ENCODE measurements at places on chromosomes 1 and 21.

GRCh38 chr1:186218654-186219352 is 156.2 kb downstream of the TPR start:
- no peak for DNase-seq

DNA sequence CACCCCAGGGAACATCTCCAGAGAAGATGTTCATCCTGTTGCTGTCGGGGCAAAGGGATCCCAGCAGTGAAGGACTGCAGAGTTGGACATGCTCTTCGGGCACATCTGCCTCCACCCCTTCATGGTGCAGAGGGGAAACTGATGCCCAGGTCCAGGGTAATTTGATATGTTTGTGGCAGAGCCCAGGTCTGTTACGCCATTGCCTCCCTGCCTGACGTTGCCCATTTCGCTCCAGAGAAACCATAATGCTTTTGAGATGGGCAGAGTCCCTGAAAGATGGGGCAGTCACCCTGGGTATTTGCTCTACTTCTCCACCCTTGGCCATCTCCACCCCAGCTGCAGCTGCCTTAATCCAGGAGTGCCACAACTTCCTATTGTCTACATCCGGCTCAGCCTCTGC is 290.4 kb upstream of the POU3F1 start:
- no peak for DNase-seq

DNA sequence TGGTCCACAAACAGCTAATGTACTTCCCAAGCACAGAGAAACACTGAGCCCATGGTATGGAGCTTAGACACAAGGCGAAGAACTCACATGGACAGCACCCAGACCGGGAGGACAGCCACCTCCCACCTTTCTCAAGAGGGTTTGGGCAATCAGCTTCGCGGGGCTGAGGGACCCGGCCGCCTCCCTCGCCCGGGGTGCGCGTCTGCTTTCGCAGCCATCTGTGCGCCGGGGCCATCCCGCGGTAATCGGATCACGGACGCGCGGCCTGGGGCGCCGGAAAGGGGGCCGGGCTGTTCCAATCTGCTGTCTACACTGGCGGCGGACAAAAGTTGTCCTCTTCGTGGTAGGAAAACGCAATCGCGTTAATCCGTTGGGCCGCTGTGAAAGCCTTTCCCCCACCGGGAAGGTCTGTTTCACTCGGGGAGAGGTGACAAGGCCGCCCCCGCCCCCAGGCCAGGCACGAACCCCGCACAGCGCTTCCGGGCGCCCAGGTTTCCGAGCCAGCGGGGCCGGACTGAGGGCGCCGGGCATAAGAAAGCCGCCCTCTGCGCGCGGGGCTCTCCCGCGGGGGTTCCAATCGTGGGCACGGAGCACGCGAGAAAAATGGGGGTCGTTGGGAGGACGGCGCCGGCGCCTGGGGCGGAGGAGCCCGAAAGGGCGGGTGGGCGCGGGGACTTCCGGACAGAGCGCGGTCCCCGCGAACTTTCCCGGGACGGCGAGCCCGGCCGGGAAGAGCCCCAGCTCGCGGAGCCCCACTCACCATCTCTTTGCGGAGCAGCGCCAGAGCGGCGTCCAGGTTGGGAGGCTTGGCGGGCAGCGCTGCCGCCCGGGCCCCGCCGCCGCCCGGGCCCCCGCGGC is 664 bp downstream of the FAM89A start:
- DNase-seq = no peak

- no peak for DNase-seq
These were observed 545.3 kb downstream of the PLA2G4A start for GRCh38 chr1:187374082-187374481.

- DNase-seq = no peak
These were observed 9.6 kb upstream of the POFUT2 start for GRCh38 chr21:45297329-45297728.

DNA sequence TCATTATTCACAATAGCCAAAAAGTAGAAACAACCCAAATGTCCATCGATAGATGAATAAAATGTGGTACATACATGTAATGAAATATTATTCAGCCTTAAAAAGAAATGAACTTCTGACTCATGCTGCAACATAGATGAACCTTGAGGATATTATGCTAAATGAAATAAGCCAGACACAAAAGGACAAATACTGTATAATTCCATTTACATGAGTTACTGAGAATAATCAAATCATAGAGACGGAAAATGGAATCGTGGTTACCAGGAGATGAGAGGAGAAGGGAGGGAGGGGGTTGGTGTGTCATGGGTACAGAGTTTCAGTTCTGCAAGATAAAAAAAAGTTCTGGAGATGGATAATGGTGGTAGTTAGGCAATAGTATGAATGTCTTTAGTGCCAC is 184.1 kb downstream of the PSMG1 start:
- DNase-seq = no peak

DNA sequence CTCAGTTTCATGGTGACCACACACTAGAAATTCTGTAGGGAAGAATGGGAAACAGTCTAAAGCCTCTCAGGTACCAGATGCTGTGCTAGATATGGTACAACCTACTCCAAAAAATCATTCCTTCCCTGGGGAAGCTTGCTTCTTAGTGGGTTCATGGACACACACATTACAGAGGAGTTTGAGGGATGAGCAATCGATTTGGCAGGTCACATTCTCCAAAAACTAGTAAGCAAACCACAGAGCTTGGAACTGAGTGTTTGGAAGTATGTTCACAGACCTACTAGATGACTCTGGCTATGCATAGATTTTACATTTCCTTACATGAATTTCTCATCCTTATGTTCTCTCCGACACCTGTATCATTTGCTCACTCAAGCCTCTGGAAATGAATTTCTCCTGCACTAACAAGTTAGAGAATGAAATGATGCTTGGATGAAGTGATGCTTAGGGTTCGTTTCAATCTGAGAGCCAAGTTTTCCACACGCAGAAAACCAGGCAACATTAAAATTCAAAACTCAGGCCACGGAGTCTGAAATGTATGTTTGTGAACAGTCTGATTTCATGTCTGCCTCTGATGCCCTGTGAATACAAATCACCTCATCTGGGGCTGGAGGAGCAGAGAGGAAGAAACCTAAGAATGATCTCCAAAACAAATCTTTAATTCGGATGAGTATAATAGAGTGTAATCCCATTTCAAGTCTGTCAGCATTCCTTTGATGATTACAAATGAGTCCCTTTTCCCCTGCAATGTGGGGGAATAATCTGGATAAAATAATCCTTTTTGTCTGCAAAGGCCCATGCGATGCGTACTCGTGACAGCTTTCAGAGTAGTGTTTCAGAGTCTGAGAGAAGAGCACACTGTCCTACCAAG is 11.0 kb downstream of the EVA1C start:
- no peak for DNase-seq

- no peak for DNase-seq
These were observed 1.1 kb downstream of the PUSL1 start for GRCh38 chr1:1309251-1310108.
